NCI-H2081 treated with DMSO at 0.1 percent for 48 hours (cell line): ENCODE measurements at places on chromosomes 16 and 17.

- no peak for DNase-seq
These were observed 7.9 kb downstream of the TIMM22 start for GRCh38 chr17:1004769-1005295.

DNA sequence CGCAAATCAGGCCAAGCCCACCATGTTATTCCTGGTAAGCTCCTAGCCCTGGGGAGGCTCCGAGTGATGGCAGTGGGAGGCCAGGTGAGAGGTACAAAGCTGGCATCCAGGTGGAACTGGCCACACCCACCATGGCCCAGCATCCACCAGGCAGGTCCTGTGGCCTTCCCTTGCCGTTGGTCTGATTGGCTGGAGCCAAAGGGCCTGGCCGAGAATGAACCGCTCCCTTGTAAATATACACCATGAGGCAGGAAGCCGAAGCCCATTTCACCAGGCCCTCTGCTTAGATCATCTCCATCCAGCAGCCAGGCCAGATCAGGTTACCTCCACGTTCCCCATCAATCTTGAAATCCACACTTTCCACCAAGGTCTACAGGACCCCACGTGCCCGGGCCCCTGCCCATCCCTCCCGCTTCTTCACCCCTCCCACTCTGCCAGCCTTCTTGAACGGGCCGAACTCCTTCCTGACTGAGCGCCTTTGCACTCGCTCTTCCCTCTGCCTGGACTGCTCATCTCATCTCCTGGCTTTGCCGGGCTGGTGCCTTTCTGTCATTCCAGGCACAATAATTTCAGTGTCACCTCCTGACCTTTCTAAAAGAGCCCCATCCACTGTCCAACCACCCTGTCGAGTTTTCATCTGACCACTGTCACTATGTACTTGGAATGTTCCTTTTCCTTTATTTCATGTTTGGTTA is 5.8 kb downstream of the SOCS1 start:
- no peak for DNase-seq

GRCh38 chr17:51668155-51668962 is 408.0 kb downstream of the UTP18 start:
- no peak for DNase-seq

GRCh38 chr17:47611372-47612350 is 38.1 kb upstream of the KPNB1 start:
- no peak for DNase-seq

GRCh38 chr17:81722184-81723120 is 10.4 kb downstream of the SLC25A10 start:
- no peak for DNase-seq

DNA sequence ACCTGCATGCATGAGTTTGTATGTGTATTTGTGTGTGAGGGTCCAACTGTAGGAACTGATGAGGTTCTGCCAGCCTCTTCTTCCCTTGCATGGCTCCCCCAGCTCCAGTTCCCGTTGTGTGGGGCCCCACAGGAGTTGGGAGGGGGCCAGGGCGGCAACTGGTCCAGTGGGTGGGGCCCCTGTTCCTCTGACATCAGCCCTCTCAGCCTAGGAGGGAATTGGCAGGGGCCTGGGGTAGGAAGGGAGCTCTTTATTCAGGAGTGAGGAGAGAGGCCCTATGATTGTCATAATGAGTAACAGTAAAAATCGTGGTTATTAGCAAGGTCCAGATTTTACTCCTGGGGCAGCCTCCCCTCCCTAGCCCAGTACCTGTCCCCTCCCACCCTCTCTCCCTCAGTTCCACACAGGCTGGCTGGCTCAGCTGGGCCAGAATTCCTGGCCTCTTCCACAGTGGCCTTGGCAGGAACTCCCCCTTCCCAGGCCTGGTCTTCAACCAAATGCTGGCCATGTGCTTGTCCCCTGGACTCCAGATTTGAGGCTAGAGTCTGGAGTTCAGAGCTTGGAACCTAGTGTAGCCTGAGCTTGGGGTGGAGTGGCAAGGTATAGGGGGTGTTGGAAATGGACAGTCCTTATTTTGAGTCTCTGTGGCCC is 18.9 kb downstream of the RARA start:
- no peak for DNase-seq

- peak; percentile 14 for DNase-seq
These were observed at the start of gene SDR42E1 for GRCh38 chr16:82011199-82011641. SDR42E1 (minus strand) TSS chr16:82011470; CDS start chr16:82000858, 10,612 bp downstream.

- DNase-seq = no peak
These were observed 9.0 kb upstream of the ARHGAP27 start for GRCh38 chr17:45441526-45442310.

DNA sequence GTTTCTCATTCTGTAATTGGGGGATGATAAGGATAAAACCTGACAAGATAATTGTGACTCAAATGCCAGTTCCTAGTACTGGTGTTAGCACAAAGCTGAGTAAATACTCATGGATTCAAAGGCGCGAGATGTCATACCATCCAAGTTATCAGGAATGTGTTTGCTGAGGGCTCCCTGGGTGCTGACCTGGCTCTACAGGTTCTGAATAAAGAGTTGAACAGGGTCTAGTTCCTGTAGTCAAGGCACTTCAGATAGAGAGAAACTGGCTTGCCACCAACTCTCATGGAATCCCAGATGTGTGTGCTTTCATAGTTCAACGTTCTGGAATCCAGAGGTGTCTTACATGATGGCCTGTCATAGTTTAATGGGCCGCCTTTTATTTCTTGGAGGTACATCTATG is 141.6 kb downstream of the PRKCA start:
- DNase-seq = no peak

DNA sequence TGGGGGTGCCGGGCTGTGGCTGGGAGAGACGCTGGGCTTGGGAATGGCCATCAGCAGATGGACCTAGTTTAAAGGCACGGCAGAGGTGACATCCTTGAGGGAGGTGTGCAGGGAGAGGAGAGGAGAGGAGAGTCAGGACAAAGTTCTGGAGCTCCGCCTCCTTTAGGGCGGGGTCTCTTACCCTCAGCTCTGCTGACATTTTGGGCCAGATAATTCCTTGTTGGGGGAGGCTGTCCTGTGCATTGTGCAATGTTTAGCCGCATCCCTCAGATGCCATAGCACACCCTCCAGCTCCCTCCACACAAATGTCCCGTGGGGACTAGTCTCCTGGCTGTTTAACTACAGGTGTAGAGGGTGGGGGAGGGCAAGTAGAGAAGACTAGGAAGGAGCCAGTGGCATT is 48.3 kb downstream of the ARHGAP23 start:
- DNase-seq = no peak

DNA sequence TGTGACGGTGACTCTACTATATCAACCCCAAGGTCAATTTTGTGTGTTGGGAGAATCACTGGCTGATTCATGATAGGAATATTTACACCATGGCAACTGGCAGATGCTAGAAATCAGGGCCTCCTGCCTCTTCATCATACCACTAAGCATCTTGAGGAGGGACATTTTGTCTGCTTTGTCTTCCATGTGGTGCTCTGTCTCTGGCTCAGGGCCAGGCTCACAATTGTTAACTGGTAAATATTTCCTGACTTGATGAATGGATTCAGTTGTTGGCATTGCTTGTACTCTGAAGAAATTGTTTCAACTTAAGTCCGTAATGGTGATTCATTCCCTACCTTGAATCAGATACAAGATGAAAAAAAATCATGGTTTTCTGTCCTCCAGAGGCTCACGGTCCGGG is 292.7 kb downstream of the HAPSTR1 start:
- no peak for DNase-seq
